Anterior cingulate cortex (tissue), 58 donors: ENCODE measurements at places on chromosomes 2 and 18.

GRCh38 chr2:20357638-20358389 lies 7.2 kb upstream of the PUM2 start:
- no peak for DNase-seq

DNA sequence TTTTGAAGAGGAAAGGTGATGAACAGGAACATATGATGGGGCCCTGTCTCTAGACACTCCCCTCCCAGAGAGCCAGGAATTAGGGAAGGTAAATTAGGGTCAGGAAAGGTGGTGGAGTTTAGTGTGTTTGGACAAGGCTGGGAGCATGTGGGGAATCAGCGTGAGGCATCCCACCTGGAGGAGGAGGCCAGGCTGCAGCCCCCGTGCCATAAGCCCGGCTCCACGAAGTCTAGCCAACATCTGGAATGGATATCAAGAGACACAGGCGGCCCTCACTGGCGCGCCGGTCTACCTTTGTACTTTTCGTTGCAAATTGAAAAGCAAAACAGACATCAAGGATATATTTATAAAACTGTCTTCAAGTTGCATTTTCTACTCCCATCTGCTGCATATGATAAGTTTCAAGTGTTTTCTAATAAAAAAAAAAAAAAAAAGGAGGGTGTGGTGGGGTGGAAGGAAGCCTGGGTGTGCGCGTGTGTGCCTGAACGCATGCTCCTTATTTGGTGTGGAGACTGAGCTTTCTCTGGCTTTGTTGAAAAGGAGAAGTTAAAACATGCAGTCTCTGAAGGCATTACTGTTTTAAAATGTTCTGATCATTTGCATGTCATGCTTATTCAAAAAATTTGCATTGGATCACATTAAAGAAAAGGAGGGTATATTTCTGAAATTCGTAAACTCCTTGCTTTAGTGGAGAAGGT lies 546.7 kb upstream of the ID2 start:
- no peak for DNase-seq

- DNase-seq: peak; percentile 82
These were observed 83.0 kb downstream of the STPG4 start for GRCh38 chr2:47072018-47072691.

DNA sequence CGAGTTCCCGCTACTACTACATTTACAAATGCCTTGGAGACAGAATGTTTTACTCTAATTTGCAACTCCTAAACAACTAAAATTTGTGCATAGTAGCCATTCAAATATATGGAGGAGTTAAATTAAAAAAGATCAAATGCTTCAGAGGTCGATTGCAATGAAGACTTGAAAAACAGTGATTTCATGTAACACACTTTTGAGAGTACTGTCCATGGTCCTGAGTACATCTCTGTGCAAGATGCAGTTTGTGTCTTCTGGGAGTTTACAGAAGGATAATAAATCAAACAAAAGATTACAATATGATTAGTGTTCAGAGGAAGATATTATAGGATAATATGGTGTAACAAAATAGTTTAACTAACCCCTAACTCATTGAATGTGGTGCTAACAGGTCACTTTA lies 894.7 kb downstream of the TMEM182 start:
- DNase-seq: no peak

DNA sequence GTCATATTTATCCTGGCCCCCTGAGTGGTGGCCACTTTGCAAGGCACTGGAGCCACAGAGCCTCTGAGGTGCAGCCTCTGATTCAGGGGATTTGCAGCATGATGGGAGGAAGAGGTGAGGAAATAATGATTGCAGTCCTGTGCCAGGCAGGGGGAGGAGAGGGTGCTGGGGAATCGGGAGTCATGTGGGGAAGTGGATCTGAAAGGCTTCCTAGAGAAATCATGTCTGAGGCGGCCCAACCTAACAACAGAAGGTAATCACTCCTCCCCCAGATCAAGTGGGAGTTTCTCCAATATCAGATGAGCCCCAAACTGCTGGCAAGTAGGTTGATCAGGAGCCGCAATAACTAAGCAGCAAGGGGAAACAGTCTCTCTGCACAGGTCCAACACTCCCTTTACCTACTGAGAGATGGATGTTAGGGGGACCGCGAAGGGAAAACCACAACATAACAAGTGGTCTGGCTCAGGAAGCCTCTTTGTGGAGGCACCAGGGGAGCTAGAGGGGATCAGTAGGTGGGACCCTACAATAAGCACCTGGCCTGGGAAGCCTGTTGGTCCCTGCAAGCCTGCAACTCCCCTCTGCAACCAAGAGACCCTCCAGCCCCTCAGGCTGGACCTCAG lies 71.8 kb upstream of the NPAS2 start:
- DNase-seq: no peak

DNA sequence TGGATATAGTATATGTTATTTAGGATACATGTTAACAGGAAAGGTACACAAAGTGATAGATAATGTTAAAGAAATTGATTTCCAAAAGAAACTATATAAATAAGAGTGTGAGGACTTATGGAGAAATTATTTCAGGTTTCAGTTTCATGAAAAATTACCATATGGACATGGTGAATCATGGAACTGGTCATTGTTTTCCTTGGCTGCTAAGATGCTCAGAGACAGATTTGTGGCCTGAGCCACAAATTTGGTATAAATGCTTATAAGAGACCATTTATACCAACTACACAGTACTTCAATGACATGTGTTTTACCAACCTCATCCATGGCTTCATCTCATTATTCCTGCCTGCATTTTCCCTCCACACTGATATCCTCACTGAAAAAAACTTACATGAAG lies 188.1 kb downstream of the FMNL2 start:
- no peak for DNase-seq

- DNase-seq: no peak
These were observed 104.6 kb upstream of the EML6 start for GRCh38 chr2:54618646-54619565.

DNA sequence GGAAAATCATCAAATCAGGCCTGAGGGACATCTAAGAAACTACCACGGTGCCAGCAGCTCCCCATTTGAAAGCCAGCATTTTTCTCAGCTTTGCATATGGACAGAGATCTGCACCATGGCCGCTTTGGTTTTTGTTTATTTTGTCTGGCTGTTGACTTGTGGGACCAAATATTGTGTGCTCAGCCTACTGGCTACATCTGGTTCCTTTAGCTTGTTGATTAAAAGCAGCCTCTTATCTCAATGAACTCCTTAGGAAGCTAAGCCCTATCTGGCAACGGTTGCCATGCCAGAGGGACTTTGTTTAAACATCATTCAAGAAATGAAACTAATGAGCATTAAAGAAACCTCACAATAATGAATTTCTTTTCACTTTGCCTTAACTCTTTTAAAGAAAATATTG lies 32.4 kb upstream of the CCDC150 start:
- no peak for DNase-seq

- no peak for DNase-seq
These were observed 2.9 kb downstream of the ANKMY1 start for GRCh38 chr2:240554767-240555493.

DNA sequence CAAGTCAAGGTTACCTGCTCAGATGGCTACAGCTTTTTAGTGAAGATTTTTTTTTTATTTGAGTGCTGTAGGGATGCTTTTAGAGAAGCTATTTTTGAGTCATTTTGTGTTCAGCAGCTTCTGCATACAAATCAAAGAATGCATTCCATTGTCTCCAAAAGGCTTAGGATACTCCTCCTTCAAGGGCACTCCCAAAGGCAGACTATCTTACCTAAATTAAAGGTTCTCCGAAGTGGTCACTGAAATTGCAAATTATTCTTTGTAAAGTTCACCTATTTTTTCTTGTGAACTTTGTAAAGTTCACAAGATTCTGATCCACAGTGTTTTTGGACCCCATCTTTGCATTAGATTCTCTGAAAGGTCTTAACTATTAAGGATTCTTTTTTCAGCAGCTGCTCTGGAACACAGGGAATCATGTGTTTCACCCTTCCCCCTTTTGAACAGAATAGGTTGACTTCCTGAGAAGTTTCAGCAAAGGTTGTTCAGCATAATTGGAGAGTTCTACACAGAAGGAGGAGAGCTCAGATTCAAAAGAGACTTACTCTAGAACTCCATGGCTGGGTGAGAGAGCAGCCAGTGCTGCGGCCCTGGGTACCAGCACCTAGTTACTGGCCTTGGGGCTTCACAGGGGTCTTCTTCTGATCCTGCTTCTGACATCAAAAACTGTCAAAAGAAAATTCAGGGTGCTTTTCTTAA lies 14.5 kb downstream of the CLIP4 start:
- DNase-seq: no peak

DNA sequence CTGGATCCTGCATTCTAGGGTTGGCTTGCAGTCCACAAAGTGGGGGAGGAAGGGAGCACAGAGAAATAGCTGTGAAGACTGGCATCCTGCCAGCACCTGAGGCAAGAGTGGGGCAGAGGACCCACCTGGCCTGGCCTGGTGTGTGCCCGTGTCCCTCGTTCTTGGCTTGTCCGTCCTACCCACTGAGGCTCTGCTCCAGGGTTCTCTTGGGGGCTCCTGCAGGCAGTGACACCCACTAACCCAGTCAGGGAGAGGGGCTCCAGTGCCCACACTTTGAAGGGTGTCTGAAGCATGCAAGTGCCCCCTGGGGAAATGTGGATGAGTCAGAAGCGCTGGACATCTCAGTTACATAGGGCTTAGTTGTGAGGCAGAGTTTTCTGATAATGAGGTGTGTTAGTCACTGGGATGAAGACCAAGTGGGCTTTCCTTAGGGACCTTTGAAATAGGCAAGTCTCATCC lies 79.4 kb downstream of the SLC4A3 start:
- no peak for DNase-seq
